Activated T-cell treated with anti-CD3 and anti-CD28 coated beads for 48 hours (primary cell): ENCODE measurements at places on chromosomes 5 and 9.
A peak's percentile ranks its signal among the peaks of the same experiment; 100 is the strongest.

- DNase-seq = no peak
Observed at GRCh38 chr5:127608077-127608660, 40.7 kb upstream of the CTXN3 start.

GRCh38 chr9:794386-794785, 47.1 kb upstream of the DMRT1 start:
- no peak for DNase-seq

DNA sequence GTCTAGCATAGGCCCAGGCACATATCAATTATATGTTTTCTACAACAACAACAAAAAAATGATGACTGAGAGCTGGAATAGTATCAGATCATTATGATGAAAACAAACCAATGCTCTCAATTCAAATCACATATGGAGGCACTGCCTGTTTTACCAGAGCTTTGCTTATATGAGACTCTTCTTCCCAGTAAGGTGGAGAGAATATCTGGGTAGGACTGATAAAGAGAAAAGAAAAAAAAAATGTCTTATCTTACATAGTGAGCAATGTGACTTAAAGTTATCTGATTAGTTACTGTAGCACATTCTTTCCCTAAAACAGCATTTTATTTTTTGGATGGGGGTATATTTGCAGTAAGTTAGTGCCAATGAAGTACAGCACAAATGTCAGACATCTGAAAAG, 154.8 kb downstream of the RAB3C start:
- no peak for DNase-seq

GRCh38 chr5:154967421-154968024, 26.6 kb downstream of the MRPL22 start:
- no peak for DNase-seq

DNA sequence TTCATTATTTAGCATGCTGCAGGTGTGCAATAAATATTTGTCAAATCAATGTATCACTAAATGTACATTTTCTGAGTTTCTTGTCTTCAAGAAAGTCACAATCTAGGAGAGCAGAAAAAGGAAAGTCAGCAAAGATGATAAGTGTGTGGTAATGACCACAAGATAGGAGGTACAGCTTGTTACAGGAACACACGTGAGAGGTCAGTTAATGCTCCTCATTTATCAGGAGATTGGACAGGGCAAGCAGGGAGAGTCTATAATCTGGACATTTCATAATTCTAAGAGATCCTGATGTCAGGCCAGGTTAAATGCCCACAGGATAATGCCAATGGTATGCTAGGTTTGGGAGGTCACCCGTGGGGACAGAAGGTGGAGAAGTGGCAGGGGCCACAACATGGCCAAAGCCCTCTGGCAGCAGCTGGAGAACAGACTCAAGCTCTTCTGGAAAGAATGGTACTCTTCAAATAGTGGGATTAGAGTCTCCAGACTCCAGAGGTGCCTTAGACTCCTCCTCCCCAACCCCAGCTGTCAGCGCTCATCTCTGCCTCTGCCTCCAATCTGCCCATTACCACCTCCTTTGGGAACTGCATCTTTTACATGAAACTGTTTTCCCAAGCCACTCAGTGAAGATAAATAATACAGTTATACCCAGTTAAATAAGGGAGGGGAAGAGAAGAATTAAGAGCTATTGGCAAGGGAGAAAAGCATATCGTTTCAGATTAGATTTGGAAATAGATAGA, 114.3 kb downstream of the ASTN2 start:
- DNase-seq = no peak

GRCh38 chr5:141420855-141421488, at the start of gene PCDHGA11:
PCDHGA11 (plus strand) TSS chr5:141421051; CDS start chr5:141421228, 177 bp downstream.
- peak; percentile 37 for DNase-seq

DNA sequence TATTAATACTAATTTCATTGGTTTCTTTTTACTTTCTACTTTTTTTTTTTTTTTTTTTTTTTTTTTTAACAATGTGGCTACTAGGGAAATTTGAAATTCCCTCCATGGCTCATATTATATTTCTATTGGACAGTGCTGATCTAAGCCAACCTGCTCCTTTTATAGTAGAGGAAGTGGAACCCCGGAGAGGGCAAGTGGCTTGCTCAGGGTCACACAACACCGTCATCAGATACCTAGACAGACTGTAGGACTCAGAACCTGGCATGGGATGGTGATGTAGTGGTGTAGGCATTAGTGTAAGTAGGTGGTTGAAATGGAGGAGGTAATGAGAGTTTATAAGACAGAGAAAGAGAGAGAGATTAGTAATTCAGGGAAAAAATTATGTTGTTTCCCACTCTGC, 10.8 kb downstream of the ZNF618 start:
- DNase-seq = no peak

DNA sequence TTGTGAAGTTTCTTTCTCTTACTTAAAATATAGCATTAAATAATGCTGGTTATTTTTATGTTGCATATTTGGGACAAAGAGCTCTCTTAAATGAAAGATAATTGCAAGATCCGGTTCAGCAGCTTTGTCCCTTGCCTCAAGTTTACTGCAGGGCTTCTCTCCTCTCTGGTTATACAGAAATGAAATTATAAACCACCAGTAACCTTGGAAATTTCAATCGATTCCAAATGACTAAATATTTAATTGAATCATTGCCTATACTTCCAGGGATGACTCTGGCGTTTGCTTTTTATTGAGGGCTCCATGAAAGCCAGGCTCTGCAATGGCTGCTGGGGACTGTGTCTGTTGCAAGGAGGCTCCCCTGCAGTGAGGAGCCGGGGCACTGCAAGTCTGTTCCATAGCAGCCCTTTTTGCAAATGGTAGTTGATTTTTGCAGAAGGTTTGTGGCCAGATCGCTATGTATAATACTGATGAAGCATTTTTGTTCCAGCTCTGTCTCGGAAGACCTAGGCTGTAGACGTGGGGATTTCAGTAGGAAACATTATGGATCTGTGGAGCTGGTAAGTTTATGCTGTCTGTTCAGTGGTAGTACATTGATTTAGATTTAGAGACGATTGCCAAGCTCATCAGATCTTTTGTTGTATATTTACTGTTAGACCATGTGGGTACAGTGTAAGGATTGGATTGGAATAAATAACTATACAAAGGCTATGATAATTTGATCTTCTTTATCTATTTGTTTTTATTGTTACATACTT, at the start of gene GARNL3:
Gene GARNL3, plus strand, starts transcription at position 313 of the 758 bp plus-strand sequence. Its CDS starts 104 bp downstream, at position 417.
- no peak for DNase-seq

GRCh38 chr9:98850851-98851729, 43.6 kb downstream of the GALNT12 start:
- DNase-seq = no peak

GRCh38 chr5:10420932-10421331, 20.7 kb upstream of the ROPN1L start:
- no peak for DNase-seq

- peak; percentile 47 for DNase-seq
Observed at GRCh38 chr5:140346348-140347221, at the start of gene HBEGF. HBEGF (minus strand) TSS chr5:140346603; CDS start chr5:140346328, 275 bp downstream.

- no peak for DNase-seq
Observed at GRCh38 chr5:43854697-43855292, 251.8 kb downstream of the NNT start.

GRCh38 chr9:85215961-85216360, 525.8 kb downstream of the AGTPBP1 start:
- DNase-seq = no peak

- DNase-seq = no peak
Observed at GRCh38 chr5:73729329-73729728, 103.3 kb downstream of the ARHGEF28 start.

- no peak for DNase-seq
Observed at GRCh38 chr5:87770601-87771121, 357.9 kb upstream of the CCNH start.

GRCh38 chr9:114908805-114909448, 21.5 kb downstream of the TNFSF8 start:
- no peak for DNase-seq

DNA sequence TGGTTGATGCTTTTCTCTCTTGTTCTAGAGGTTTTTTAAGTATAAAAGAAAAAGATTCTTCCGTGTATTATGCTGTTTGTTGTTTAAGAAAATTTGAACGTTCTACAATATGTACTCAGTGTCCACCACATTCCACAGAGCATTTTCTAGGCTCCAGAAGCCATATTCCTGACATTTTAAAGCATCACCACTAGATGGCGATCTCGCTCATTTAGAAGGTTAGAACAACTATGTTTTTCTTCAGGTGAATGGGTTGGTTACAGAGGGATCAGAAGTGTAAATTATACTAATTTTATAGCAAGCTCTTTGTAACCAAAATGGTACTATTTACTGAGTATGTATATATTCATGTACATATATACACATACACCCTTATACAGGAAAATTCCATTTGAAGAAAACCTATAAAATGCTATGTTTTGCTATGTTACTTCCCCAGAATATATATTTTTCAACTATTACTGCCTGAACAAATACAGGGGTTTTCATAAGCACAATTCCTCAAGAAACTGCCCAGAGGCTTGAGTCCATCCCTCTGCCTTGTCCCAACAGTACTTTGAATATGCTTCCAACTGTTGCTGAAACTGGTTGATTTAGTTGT, 284.3 kb downstream of the CCDC171 start:
- no peak for DNase-seq

DNA sequence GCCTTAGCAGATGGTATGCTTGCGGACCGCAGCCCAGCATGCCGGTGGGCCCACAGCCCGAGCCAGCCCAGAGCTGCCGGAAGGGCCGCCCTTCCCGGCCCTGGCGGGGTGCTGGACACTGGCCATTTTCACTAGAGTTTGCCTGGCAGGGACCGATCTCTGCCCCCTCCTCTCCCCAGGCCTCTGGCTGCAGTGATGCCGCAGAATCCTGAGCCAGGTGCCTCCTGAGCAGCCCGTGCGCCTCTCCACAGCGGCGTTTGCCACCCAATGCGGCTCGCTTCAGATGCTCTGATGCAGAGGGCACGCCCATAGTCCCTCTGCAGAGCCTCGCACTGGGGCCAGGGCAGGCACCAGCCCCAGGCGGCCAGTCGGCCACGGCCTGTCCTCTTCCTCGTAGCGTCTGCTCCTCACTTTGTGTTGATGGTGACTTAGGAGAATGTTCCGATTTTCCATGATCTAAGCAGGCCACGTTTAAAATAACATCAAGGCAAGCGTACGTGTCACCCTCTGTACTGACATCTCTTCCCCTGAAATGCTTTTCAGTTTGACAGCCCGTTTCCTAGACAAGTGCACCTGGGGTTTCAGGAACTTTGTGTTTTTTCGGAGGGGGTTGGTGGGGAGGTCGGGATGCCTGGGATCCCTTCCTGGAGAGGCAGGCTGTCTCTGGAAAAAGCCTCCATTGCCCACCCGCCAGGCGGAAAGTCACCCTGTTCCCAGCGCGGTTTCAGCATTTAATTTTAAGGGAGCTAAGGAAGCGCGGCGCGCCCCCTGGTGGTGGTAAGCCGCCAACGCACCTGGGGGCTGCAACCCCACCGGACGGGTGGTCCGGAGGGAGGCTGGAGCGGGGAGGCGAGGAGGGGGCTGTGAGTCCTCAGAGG, 29.8 kb upstream of the HMCN2 start:
- peak; percentile 62 for DNase-seq

GRCh38 chr9:123437201-123437600, 81.2 kb downstream of the CRB2 start:
- DNase-seq = no peak

GRCh38 chr5:1124205-1125029, 12.6 kb upstream of the SLC12A7 start:
- DNase-seq = no peak

DNA sequence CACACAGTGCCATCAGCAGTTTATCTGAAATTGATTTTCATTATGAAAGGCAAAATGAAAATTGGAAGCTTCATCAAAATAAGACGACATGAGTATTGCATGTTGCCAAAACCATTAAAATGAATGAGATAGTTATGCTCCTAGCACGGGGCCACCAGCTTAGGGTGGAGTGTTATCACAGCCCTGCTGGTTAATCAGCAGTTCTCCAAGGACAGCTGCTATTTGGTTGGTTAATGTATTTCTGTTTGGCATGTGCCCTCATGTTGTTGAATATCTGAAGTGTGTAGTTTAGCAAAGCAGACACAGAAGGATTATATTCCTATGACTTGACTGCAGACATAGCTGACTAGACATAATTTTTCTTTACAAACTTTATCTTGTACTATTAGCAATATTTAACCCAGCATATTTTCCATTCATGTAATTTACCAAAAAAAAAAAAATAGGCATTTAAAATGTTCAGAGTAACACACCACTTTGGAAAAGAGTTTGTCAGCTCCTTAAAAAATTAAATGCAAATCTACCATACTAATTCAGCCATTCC, 98.6 kb upstream of the PIK3R1 start:
- no peak for DNase-seq

DNA sequence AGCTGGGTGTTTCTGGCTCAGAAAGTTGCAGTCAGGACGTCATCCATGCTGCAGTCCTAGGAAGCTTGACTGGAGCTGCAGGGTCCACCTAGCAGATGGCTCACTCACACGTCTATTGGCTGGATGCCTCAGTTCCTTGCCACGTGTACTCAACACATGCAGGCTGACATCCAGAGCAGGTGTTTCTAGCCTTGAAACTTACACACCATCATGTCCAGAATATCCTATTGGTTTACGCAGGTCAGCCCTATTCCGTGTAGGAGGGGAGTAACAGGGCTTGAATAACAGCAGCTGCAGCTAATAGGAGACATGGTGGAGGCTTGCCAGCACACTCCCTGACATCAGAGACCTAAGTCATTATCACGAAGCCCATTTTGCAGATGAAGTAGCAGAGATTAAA, 473.5 kb downstream of the ACTL7B start:
- DNase-seq = no peak

DNA sequence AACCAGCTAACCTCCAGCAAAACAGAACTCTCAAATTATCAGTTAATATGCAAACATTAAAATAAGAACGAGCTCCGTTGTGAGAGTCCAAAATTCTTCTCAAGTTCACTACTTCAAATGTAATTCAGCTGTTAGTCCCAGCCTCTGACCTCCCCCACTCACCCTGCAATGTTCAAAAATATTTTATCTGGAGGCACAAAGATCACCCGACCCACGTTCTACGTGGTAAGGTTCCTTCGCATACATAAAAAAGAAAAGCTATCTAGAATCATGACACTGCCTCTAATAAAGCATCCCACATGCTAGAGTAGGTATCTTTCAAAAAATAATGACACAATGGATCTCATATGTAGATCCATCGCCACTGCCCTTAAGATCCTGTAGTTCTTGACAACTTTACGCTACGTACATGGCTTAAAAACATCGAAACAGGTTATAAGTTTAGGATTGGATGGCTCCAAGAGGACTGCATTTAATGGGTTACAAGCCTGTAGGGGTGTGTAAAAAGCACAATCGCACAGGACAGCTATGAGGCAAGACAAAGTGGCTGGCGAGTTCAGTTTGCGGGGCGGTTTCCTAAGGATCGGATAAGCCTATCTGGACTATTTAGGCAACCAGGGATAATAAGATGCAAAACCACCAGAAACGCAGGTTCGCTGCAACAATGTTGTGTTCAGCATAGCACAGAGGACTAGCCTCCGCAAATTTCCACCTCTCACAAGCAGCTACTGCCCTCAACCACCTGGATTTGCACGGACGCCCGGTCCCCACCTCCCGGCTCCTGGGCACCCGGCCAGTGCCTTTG, 969 bp downstream of the CLK4 start:
- DNase-seq = no peak

- DNase-seq = peak; percentile 51
Observed at GRCh38 chr5:73160239-73160671, 12.7 kb upstream of the TMEM174 start.
